SJSA1 (cell line): ENCODE measurements at places on chromosomes 11 and 22.

GRCh38 chr11:133961890-133962289 is 5.1 kb upstream of the IGSF9B start:
- DNase-seq = no peak

- DNase-seq = no peak
These were observed 1.3 kb upstream of the ISX start for GRCh38 chr22:35064664-35065063.

DNA sequence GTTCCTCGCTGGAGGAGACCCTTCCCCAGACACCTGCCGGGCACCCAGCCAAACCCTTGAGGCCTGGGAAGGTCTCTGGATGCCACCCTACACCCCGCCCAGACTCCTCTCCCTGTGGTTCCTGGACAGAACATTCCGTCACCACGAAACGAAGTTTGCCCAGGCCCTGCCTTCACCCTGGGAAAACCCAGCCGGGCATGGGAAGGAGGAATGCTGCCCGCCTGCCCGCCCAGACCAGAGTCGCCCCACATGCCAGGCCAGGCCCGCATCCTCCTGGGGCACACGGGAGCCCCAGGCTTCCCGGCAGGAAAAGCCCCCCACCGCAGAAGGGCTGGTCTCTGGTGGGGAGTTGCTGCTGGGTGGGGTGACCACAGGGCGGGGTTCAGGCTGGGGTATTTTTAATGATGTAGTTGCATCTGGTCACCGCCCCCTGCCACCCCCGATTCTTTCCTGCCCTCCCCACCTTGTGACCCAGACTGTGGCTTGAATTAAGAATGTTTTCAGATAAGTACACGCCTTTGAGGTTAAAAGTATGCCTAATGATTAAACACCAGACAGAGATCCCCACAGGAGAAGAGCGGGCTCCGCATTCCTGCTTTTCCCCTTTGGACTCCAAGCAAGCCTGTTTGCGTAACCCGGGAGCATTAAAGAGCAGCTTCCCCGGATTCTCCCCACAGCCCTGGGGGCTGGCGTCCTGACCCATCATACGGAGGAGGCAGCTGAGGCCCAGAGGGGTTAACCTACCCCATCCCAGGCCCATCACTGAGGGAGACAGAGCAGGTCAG is 44.6 kb upstream of the PPARA start:
- no peak for DNase-seq

DNA sequence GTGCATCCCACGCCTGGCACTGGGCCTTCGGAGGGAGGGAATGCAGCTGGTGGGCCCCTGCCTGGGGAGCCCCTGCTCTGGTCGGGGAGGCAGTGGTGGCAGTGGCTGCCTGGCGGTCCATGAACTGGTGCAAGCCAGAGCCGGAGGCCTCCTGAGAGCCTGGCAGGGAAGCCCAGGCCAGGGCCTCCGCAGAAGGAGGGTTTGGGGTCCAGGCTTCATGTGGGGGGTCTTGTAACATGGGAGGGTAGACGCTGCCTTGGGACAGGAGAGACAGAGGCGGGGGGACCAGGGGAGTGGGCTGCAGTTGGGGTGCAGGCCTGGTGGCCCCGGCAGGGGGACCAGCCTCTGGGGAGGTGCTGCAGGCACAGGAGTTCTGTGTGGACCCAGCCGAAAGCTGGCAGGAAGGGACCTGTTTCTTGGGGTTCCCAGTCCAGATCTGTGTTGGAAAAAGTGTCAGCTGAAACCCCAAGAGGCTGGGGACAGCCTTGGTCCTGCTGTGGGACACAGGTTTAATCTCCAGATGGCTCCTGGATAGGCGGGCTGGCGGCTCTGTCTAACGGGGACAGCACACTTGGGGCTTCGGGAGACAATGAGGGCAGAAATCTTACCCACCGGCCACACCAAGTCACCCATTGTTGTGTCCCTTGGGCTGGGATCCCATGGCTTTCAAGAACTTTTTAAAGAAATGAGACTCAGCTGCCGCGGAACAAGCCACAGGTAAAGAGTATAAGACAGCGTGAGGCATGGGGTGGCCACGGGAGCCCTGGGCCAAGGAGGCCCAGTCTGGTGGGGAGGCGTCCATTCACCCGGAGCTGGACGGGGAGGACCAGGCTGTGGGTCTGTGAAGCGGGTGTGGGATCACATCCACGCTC is 73.5 kb downstream of the KCNQ1 start:
- peak; percentile 35 for DNase-seq

- DNase-seq = no peak
These were observed 606.3 kb upstream of the ARHGAP42 start for GRCh38 chr11:100080821-100081220.

GRCh38 chr22:24416611-24417010 is 10.8 kb upstream of the ADORA2A start:
- no peak for DNase-seq
